NCI-H446 (cell line): ENCODE measurements at places on chromosomes 3 and 15.
A peak's percentile ranks its signal among the peaks of the same experiment; 100 is the strongest.

GRCh38 chr15:36609793-36610192 is 30.4 kb downstream of the CDIN1 start:
- DNase-seq, result no peak

GRCh38 chr3:159994182-159994581 is 5.5 kb downstream of the IL12A start:
- no peak for DNase-seq

- peak; percentile 22 for DNase-seq
These were observed 34.0 kb downstream of the DZIP3 start for GRCh38 chr3:108623504-108623903.

GRCh38 chr15:57061281-57061680 is 142.8 kb downstream of the TCF12 start:
- no peak for DNase-seq

DNA sequence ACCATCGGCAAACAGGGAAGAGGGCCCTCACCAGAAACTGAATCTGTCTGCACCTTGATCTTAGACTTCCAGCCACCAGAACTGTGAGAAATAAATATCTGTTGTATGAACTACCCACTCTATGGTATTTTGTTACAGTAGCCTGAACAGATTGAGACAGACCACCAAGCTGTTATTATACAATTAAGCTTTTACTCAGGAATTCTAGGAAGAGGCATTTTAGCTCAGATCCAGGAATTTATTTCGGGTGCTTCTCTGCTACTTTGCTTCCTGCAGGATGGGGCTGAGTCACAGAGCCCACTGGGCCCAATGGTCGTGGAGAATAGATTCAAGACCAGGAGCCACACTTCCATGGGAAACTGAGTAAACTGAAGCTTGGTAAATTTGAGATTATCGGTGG is 145.5 kb upstream of the PFN2 start:
- no peak for DNase-seq

GRCh38 chr15:101288905-101289513 is 6.0 kb downstream of the SNRPA1 start:
- DNase-seq, result peak; percentile 43
